ENCODE measurements at places on chromosomes 12 and 14.

DNA sequence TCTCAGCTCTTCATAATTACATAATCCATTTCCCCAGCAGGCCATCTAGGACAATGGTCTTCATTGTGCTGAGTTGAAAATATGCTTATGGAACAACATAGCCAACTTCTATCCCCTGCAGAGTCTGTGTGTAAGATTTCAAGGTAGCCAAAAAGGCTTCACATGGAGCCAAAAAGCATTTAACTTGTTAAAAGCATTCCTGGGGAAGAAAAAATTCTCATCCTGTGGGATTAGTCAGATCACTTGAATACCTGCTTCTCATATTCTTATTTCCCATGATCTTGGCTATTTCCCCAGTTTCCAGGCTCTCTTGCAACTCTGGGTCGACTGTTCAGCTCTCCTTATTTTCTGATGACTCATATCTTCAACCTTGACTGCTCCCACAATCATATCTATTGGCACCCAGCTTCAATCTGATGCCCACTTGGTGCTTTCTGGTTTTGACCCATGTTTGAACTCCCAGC is 178.9 kb downstream of the KLHL28 start:
- no peak for DNase-seq

DNA sequence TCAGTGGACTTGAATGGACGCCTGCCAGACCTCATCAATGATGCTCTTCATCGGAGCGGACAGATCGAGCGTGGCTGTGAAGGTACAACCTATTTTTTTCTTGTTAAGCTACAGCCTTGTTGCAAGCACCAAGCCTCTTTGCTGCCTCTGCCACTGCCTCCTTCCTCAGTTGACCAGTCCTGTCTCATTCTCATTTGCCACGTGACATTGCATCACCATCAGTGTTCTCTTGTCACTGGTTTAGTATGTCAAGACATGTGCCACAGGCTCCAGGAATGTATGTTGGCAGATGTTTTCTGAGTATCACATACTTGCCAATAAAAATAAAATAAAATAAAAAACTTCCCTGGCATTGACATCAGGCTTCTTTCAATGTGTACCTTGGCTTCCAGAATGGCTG is 798.1 kb downstream of the NRXN3 start:
- no peak for DNase-seq

DNA sequence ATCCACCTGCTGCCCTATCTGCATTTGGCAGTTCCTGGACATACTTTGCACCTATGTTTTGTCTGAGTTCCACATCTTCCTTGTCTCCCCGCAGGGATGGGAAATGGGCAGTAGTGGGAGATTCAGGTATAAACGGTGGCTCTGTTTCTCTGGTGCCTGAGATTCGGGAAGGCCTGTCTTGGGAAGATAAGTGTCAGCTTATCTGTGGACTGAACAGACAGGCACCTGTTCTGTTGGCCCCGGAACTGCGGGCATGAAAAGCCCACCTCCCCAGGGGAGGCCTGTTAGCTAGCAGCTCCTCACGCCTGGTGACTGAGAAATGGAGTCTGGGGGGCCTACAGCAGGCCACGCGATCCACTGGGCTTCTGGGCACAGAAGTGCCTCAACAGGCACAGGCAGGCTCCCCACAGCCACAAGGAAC is 5.8 kb downstream of the PHB2 start:
- DNase-seq, result no peak

DNA sequence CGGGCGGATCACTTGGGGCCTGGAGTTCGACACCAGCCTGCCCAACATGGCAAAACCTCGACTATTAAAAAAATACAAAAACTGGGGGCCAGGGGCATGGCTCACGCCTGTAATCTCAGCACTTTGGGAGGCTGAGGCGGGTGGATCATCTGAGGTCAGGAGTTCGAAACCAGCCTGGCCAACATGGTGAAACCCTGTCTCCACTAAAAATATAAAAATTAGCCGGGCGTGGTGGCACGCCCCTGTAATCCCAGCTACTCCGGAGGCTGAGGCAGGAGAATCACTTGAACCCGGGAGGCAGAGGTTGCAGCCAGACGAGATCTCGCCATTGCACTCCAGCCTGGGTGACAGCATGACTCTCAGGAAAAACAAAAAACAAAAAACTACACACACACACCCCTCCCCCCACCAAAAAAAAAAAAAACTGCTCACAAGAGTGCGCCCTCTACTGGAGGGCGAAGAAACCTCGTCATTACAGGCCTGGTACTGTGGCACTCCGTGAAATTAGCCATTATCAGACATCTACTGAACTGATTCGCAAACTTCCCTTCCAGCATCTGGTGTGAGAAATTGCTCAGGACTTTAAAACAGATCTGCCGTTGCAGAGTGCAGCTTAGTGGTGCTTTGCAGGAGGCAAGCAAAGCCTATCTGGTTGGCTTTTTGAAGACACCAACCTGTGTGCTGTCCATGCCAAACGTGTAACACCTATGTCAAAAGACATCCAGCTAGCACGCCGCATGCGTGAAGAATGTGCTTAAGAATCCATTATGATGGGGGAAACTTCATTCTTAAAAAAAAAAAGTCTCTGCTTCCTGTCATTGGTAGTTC is 7.7 kb downstream of the PPP1R3E start:
- DNase-seq, result no peak

DNA sequence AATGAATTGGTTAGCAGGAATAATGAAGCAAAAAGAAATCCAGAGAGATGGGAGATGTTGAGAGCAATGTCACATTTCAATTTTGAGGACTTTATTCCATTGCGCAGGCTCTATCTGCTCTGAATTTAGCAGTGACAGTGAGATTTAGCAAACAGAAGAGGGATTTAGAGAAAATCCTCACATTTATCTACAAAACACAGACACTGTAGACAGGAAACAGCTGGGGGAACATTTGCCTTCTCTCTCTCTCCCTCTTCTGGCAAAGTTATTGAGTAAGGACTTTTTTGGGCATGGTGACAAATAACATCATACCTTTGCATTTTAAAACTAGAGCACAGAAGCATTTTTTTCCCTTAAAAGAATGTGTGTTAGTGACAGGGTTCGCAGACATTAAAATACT is at the start of gene IGF1:
Gene IGF1 (minus strand): TSS at position 158 of the 400 bp plus-strand sequence. CDS start 182 bp downstream, outside the sequence.
- no peak for DNase-seq

DNA sequence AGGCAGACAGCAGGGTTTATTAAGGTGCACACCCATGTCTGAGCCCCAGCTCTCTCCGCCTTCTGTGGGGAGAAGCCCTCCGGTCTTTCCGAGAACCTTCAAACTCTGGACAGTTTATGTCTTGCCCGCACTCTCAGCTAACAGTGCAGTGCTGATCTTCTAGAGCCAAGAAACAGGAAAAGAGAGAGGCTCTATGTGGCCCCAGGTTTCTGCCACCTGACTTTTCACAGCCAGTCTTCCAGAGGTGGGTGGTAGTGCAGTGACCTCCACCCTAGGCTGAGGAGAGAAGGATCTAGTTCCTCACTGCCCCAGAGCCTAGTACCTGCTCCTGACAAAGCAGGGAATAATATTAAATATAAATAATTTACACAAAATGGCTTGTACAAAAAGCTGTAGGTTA is 4.0 kb upstream of the SLC22A17 start:
- no peak for DNase-seq

GRCh38 chr14:39266525-39266870 is 32.8 kb downstream of the MIA2 start:
- no peak for DNase-seq

All from GM12891 (cell line).